Stimulated activated CD8-positive, alpha-beta memory T cell treated with anti-CD3 and anti-CD28 coated beads, Interleukin-7, amount 100 ng/mL, for 48 hours (primary cell): ENCODE measurements at places on chromosomes 13 and 19.

DNA sequence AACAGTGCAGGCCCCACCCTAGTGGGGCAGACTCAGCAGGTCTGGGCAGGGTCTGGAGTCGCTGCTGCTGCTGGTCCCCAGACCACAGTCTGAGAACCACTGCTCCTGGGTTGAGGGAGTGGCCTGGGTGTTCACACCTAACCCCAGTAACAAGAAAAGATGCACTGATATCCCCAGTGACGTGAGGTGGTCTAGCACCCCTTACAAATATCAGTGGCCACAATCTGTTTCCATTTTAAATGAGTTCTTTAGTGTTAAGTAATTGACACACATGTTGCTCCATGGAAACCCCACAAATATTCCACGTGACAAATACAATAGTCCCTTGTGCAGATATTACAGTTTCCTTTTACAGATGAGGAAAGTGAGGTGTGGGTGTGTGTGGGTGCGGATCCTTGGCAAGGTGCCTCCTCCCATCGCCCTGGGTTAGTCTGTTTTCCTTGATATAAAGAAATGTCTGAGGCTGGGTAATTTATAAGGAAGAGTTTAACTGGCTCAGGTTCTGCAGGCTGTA, 96.3 kb upstream of the GPR183 start:
- DNase-seq: no peak

GRCh38 chr19:44643605-44644401, at the start of gene PVR:
PVR (plus strand) TSS chr19:44643910; CDS start chr19:44644097, 187 bp downstream.
- peak; percentile 40 for DNase-seq

GRCh38 chr13:28794396-28794795, 25.7 kb upstream of the MTUS2 start:
- DNase-seq: no peak

GRCh38 chr19:40282920-40283319, 2.2 kb downstream of the AKT2 start:
- DNase-seq: no peak

DNA sequence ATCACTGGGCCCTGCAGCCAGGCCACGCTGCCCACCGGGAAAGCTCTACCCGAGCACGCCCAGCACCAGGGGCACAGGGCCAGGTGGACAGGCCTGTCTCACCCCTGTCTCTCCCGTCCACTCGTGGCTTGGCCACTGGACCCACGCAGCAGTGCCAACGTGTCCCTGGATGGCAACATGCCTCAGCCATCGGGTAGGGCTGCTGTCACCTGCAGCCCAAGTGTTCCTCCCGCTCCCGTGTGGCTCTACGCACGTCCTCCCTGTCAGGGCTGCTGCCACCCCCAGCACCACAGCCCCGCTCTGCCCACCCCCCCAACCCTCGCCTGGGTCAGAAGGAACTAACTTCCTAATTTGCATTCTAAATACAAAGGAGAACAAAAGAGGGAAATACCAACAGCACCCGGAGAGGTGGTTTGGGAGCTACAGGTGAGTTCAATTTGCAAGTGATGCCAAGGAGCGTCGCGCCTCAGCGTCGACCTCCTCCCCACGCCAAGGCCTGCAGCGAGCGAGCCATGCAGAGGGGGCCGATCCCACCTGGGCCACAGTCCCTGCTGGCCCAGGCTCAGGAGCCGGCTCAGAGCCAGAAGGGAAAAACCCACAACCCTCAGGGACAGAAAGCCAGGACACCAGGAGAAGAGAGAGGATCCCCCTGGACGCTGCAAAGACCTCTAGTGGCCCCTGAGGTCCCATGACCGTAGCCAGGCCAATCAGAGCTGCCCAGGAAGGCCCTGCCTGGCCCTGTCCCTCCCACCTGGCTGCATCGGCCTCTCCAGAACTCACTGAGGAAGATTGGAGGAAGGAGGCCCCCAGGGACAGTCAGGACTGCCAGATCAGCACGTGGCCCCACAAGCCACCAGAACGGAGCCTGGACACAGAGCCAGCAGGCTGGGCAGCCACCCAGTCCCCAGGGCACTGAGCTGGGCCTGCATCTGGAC, 128.4 kb upstream of the SPACA7 start:
- DNase-seq: no peak
